ENCODE measurements at places on chromosomes 1 and 21.

DNA sequence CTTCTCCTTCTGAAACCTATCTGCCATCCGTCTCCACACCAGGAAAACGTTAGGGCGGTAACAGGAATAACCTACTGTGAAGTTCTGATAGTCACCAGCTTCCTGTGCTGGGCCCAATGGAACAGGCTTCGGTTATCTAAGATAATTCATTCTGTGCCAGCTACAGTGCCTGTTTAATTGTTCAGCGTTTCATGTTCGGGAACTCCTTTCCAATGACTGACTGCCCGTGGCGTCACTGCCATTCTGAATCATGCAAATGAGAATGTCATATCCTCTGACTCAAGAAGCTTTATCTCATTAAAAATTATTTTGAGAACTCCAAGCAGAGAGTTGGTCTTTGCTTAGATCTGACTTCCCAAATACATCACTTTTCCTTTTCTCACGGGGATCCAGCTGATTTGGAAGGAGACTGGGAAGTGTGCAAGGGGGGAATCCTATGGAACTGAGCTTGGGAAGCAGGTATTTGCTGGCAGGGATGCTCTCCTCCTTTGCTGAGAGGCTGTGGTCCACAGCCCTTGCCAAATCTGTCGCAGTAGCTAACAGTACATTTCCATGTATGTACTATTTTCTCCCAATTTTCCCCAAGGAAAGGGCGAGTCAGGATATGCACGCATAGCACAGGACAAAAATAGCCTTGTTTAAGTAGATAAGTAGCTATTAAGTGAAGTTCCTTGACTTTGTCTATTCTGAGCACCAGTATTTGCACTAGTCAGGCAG is 358.7 kb downstream of the LTN1 start:
- no peak for DNase-seq

DNA sequence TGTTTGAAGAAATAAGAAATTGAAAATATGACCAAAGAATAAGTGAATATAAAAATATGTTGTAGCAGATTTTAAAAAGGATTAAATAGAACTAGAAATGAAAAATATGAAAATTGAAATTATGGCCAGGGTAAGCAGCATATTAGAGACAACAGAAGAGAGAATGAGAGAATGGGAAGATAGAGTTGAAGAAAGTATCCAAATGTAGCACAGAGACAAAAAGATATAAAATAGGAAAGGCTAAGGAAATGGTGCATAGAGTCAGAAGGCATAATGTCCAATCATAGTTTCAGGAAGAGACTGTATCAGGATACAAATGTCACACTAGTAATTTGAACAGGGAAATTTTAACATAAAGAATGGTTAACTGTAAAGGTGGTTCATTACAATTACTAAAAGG is 29.5 kb downstream of the AZIN2 start:
- DNase-seq = no peak

GRCh38 chr1:172561252-172561651 is 28.3 kb downstream of the SUCO start:
- DNase-seq = no peak

DNA sequence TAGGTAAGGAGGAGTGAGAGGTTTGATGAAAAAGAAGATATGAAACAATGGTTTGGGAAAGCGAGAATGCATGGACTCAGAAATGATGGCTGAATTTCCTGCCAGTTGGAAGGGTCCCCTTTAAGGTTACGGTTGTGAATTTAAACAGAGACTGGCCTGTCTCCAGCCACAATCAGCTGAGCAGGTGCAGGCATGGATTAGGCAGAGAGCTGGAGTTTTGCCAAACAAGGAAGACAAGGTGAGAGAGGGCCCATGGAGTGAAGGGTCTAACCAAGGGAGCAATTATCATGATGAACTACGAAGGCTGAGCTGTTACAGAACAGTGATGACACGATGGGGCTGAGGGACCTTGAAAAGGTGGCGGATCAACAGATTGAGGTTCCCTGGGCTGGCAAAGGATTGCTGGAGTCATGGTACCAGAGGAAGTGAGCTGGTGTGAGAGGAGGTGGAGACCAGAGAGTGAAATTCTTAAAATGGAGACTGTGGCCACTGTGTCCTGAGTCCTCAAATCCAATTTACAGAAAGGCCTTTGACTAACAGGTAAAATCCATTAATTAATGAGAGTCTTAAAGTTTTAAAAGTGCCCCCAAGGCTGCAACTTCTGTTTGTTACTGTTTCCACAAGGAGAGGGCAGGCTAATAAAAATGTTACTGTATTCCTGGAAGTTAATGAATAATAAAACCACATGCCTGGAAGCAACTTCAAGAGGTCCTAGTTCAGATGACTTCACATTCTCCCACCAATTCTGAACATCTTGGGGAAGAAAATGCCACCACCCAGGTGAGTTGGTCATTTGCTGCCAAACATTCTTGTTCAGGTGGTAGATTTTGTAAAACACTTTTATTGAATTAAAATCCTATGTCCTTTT is 41.5 kb downstream of the LHX9 start:
- no peak for DNase-seq

GRCh38 chr1:118744420-118744819 is 243.7 kb downstream of the TBX15 start:
- no peak for DNase-seq

DNA sequence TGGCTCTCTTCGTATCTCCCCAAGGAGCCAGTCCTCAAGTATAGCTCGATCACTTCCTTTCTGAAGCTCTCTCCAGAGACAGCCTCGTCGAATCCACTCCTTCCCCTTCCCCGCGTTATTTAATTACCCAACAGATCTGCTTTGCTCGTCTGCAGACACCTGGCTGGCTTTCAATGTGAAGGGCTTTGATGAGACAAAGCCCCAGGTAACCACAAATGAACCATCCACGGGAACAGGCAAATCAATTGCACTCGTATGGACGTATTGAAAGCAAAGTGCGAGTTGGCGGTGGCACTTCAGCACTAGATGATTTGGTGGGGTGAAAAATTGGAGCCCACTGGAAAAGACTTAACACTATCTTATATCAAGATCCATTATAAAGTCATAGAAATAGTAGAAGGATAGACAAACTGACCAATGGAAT is 364 bp upstream of the BCAR3 start:
- no peak for DNase-seq

DNA sequence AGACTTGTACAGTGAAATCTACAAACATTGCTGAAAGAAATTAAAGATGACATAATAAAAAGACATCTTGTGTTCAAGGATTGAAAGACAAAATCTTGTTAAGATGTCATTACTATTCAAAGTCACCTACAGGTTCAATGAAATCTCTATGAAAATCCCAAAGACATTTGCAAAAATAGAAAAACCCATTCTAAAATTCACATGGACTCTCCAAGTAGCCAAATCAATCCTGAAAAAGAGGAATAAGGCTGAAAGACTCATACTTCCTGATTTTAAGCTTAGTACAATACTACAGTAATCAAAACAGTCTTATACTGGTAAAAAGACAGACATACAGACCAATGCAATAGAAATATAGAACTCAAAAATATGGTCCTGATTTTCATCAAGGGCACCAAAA is 78.6 kb downstream of the PCSK9 start:
- DNase-seq = no peak

- DNase-seq = no peak
Measured at GRCh38 chr1:2879591-2879990, 78.1 kb upstream of the TTC34 start.

DNA sequence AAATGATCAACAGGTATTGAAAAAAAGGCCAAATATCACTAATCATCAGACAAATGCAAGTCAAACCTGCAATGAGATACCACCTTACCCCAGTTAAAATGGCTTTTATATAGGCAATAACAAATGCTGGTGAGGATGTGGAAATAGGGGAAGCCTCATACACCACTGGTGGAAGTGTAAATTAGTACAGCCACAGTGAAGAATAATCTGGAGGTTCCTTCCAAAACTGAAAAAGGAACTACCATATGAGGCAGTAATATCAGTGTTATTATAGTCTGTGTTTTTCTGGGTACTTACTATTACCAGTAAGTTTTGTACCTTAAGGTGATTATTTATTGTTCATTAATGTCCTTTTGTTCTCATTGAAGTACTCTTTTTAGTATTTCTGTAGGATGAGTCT is 201.3 kb downstream of the MRPL39 start:
- DNase-seq = no peak

- no peak for DNase-seq
Measured at GRCh38 chr1:42385283-42385682, 4.7 kb downstream of the RIMKLA start.

- DNase-seq = no peak
Measured at GRCh38 chr1:41958015-41958673, 39.4 kb upstream of the HIVEP3 start.

DNA sequence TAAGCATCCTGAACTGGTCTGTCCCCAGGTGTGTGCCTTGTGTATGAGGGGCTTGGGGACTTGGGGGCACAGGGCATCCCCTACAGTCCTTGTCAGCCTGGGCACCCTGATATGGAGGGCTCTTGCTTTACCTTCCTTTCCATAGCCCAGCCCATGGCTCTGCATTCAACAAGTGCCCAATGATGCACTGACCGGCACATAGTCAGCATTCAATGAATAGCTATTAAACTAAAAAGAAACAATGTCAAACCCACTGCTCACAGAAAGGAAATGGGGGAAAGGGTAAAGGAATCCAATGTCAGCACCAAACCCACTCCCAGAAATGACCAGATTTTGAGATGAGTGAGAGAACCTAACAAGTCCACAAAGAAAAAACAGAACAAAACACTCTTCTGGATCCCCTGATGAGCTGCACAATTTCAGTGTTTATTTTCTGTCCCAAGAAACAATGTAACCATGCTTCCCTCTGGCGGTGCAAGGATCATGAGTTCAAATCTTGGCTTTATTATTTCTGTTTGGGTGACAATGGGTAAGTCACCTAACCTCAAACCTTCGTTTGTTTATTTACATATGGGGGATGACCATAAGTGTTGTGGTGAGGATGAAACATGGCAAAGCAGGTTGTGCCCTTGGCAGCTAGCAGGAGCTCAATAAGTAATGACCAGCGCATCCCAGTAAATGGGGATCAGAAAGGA is 22.0 kb downstream of the SYT6 start:
- DNase-seq = no peak

DNA sequence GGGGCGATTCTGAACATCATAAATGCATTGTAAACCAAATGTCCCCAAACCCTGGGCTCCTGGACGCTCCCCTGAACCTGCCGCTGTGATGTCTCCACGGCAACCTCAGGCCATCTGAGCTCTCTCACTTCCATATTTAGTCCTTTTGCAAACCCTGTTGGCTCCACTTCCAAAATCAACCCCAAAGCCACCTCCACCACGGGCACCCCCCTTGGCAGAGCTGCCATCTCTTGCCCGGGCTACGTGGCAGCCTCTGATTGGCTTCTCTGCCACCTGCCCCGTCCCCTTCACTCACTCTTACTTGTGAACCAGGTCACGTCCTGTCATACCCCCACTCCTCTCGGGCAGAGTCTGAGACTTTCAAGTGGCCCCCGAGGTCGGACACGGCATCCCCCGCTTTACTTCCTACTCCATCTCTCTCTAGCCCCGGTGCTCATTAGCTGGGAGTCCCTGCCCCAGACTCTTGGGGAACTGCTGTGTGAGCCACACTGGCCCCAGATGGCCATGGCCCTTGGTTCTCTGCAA is 15.8 kb downstream of the PRXL2B start:
- DNase-seq = no peak

DNA sequence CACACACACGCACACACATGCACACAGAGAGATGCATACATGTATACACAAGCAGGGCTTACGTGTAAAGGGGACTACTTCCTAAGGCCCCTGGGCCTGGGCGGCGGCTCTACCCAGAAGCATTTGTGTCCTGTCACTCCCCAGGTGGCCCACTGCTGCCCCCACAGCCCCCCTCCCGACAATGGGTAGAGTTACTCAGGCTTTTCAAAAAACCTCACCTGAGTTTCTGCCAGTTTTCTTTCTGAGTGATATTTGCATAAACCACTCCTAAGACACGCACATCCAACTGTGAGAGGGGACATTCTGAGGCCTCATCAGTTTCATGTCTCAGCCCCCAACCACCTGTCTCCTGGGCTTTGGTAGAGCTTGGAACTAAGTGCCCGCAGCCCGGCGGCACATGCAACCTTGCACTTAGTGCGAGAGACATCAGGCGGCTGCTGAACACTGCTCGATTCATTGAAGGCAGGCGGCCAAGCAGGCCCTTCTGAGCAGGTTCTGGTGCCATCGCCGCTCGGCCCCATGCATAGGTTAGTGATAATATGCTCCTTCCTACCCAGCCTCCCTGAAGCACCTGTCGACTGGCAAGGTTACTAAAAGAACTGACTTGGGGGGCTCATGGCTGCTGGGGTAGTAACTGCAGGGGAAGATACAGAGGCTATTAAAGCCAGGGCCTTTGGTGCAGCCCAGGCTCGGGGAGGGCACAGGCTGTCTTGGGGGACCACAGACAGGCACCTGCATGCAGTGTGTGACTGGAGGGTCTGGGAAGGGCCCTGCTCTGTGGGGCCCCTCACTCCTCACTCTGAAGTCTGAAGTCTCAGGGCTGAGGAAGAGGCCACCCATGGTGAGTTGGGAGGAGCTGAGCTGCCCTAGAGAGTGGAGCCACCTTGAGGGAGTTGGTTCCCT is 364.2 kb upstream of the VAMP3 start:
- no peak for DNase-seq

GRCh38 chr1:45876000-45876617 is 72.7 kb downstream of the MAST2 start:
- DNase-seq = no peak

GRCh38 chr1:79197421-79197820 is 190.9 kb upstream of the ADGRL4 start:
- DNase-seq = no peak

DNA sequence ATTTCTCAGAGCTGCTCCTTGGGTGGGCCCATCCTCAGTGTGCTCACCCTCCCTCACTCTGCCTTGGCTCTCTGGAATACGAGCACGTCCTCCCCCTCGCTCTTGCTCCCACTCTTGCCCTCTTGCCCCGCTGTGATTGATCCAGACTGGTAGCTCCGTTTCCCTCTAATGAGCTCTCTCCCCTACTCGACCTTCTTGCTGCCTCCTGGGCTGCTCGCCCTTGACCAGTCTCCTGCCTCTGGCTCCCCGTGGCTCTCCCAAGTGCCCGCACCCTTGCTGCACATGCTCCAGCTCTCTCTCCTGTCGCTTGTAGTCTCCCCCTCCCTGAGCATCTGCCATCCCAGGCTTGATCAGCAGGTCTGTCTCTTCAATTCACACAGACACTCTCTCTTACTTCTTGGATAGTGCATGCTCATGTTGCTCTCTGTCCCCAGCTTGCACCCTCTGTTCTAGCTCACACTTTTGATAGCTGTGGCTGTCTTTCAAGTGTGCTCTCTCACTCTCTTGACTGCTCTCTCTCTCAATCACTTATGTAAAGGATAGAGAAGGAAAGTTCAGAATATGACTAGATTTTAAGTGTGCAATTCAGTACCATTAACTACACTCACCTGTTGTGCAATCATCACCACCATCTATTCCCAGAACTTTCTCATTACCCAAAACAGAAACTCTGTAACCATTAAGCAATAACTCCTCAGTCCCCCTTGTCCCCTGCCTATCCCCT is 51.1 kb downstream of the PHC2 start:
- DNase-seq = no peak

GRCh38 chr1:2640626-2641025 is 7.8 kb upstream of the MMEL1 start:
- DNase-seq = no peak

GRCh38 chr1:201364808-201365105 is 12.7 kb downstream of the TNNT2 start:
- no peak for DNase-seq

All from amygdala (tissue), 56 donors.